Osteocyte (in vitro differentiated cells): ENCODE measurements at places on chromosomes 12 and 14. TPM values are rescaled to one million over a fixed set of nuclear protein-coding genes. Genes with fewer than 3 reads are reported as not detected.

DNA sequence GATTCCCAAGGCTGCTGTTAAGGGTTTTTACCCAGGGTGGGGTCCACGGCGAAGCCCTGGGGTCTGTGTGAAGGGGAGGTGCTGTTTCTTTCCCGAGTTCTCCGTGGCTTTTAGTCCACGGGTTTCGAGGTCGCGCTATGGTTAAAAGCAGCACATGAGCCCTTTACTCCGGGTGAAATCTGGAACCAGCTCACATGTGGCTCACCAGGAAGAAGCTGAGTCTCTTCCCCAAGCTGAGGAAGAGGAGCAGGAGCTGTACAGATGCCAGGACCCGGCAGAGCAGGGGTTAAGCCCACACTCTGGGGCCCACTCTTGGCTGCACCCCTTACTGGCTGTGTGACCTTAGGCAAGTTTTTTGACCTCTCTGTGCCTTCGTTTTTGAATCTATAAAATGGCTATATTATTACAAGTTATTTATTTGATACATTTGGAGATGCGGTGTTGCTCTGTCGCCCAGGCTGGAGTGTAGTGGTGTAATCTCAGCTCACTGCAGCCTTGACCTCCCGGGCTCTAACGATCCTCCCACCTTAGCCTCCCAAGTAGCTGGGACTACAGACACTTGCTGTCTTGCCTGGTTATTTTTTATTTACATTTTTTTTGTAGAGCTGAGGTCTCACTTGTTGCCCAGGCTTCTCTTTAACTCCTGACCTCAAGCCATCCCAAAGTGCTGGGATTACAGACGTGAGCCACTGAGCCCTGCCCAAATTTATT is 266.3 kb downstream of the AACS start:
- no peak for DNase-seq

DNA sequence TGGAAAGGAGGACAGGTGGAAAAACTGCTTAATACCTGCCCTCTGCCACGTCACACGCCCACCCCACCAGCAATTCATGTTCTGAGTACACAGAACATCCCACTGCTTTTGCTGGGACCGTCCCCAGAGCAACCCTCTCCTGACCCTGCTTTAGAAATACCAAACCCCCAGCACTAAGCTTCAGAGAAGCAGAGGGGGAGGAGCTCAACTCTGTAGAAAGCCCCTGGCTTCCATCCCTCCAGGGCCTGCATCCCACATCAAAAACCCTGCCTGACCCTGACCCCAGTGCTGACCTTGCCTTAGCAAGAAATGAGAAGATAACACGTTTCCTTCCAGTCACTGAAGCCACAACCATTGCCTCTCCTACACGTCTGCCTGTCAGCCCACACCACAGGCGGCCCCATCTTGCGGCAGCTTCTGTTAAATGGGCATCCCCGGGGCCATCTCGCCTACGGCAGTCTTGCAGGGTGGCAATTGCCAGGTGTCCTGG is 19.7 kb downstream of the VDR start:
- DNase-seq, result no peak

DNA sequence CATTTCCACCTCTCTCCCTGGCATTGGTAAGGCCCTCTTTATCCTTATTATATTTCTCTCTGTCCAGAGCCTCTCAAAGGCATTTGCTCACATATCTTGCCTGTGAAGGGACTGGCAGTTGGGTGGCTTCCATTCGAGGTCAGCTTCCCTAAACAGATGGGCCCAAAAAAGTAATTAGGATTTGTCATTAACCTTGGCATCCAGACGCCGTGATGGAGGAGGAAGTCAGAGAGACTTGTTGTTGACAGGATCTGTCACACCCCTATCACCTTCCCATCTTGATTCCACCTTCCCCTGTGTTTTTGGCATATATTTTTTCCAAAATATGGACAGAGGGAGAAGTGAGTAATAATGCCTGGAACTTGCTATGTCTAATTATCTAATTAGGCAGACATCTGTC is 54.0 kb upstream of the OAS1 start:
- DNase-seq, result no peak

Gene NEDD8
- total RNA-seq, result 158 and 164 TPM in 2 replicates

Gene SLC5A8
- total RNA-seq, result not detected in 2 replicates

Gene DTX1
- total RNA-seq, result not detected in 2 replicates

DNA sequence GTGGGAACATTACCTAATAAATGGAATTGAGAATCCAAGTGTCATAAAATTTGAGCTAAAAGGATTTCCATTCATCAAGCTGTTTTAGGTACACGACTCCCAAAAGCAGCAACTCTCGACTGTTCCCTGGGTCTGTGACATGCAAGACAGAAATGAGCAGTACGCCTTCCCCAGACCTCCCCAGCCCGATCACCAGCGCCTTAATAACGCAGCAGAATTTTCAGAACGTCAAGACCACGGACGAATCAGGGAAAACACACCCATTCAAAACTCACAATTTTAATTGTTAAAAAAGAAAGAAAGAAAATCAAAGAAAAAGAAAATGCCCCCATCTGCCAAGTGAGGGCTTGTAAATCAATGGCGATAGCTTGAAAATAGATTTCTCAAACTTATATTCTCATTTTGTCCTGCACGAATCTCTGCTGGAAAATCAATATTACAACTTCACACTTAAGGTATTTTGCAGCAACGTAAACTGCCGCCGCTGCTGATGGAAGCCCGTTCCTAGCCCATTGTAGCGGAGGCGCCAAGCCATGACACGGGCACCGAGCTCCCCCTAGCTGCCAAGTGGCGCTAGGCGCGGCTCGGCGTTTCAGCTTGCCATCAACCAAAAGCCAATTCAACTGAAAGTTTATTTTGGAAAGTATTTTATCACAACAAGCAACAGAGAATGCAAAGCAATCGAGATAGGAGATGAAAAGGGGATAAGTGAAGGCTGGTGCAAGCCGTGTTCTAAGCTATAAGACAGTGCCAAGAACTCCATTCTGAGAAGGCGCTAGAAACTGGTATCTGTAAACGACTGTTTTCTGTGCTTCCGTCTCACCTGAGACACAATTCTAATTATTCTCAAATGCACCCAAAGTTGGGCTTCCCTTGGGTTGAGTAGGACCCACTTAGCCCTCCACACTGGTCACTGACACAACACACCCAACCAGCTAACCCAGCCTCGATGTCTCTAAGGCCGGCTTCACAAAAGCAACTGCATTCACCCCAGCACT is 5.5 kb downstream of the BCL11B start:
- peak; percentile 91 for DNase-seq

Gene RPS6KA5
- total RNA-seq, result 2.6 and 3.4 TPM in 2 replicates

DNA sequence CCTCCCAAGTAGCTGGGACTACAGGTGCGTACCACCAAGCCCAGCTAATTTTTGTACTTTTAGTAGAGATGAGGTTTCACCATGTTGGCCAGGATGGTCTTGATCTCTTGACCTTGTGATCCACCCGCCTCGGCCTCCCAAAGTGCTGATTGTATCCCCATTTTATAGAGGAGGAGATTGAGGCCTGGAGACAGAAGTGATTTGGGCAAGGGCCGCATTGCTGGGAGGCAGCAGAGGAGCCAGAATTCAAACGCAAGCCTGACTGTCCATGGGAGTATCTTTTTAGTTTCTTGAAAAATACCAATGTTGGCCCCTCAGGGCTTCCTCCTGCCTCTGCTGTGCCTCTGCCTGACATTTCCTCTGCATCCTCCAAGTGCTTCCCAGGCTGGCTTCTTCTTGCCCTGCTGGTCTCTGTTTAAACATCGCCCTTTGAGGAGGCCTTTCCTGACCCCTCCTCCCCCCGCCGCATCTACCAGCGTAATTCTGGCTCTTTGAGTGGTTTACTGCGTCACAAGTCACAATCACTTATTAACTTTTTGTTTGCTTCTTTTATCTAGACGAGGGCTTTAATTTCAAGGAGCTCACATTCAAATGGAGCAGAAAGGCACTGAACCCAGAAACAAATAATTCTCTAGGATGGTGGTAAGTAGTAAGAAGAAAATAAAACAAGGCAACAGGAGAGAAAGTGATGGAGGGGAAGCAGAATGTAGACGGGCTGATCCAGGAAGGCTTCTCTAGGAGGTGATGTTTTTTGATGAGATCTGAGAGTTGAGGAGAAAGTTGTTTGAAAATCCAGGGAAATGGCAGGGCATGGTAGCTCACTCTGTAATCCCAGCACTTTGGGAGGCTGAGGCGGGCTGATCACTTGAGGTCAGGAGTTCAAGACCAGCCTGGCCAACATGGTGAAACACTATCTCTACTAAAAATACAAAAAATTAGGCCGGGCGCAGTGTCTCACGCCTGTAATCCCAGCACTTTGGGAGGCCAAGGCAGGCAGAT is 91.0 kb upstream of the MED13L start:
- DNase-seq, result no peak

Gene ACYP1
- total RNA-seq, result 8.8 and 10.4 TPM in 2 replicates

Gene OR4K13
- total RNA-seq, result not detected in 2 replicates

DNA sequence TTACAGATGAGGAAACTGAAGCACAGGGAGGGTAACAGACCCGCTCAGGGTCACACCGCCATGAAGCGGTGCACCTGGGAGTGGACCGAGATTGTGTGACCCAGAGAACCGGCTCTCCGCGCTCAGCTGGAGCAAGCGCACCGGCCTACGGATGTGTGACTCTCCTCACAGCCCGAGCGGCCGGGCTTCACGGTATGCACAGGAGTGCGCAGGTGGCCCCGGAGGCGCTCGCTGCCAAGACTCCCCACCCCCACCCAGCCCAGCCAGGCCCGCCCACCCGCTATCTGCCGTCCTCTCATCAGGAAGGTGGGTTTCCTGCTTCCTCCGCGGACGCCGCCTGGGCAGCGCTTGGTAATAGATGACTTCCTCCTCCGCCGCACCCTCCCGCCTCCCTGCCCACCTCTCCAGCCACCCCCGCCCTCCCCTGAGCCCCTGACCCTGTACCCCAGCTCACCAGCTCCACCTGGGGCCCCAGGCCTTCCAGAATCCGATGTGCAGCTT is 110.7 kb downstream of the NCOR2 start:
- no peak for DNase-seq

DNA sequence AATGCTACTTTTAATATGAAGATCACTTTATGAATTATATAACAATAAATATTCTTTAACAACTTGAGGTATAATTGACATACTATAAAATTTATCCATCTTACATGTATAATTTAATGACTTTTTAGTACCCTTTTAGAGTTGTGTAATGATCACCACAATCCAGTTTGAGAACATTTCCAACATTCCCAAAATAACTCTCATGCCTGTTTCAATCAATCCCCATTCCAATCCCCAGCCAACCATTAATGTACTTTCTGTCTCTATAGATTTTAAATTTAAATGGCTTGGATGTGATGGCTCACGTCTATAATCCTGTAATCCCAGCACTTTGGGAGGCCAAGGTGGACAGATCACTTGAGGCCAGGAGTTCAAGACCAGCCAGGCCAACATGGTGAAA is 23.5 kb upstream of the FRMD6 start:
- DNase-seq, result no peak

GRCh38 chr12:120941846-120942405 is 36.4 kb upstream of the HNF1A start:
- no peak for DNase-seq

Gene METTL1
- 22.3 and 23.9 TPM in 2 replicates for total RNA-seq

Gene RPGRIP1
- not detected in 2 replicates for total RNA-seq

GRCh38 chr14:70212752-70213151 is 24.0 kb upstream of the SLC8A3 start:
- no peak for DNase-seq

DNA sequence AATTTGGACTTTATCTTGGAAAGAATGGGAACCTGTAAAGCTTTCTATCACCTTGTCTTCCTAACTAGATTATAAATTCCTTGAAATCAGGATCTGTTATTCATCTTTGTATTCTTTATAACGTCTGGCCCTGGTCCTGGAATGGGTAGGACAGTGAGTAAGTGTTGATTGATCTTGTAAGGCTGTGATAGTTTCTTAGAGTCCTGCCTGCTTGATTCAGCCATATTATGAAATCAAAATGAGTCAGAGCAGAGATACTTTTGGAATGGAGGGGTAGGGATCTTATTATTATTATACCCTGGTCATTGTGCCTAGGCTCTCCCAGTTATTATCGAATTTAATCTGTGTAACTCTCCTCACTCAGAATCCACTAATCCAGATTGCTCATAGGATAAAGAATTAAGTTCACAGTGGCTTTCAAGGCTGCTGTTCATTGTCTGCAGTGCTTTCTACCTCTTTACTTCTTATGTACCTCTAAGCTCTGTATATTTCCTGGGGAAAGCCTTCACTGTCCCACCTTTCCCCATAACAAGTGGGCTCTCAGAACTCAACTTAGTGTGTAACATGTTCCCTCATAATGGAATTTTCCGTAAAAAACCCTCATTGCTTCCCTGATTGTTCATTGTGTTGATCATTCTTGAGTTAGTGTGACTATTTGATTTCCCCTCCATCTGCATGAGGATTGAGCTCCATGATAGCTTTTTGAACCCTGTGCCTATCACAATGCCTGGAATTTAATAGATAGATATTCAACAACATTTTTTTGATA is 93.3 kb downstream of the DAAM1 start:
- no peak for DNase-seq

Gene C14orf180
- not detected in 2 replicates for total RNA-seq

DNA sequence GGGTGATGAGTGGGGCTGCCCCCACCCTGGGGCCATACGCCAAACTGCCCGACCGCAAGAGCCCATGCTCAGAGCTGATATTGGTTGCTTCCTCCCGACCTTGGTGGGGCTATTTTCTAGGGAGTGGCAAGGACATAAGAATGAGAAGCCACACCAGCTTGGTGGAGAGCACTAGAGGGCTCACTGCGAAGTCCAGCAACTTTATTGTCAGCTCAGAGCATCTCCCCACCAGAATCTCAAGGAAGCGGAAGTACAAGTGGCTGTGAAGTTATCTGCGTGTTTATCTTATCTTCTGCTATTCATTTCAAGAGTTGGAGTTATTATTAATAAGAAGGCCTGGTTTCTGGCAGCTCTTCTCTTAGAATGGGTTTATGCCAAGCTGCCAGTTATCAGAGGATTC is 4.9 kb upstream of the PLXNC1 start:
- DNase-seq, result no peak

DNA sequence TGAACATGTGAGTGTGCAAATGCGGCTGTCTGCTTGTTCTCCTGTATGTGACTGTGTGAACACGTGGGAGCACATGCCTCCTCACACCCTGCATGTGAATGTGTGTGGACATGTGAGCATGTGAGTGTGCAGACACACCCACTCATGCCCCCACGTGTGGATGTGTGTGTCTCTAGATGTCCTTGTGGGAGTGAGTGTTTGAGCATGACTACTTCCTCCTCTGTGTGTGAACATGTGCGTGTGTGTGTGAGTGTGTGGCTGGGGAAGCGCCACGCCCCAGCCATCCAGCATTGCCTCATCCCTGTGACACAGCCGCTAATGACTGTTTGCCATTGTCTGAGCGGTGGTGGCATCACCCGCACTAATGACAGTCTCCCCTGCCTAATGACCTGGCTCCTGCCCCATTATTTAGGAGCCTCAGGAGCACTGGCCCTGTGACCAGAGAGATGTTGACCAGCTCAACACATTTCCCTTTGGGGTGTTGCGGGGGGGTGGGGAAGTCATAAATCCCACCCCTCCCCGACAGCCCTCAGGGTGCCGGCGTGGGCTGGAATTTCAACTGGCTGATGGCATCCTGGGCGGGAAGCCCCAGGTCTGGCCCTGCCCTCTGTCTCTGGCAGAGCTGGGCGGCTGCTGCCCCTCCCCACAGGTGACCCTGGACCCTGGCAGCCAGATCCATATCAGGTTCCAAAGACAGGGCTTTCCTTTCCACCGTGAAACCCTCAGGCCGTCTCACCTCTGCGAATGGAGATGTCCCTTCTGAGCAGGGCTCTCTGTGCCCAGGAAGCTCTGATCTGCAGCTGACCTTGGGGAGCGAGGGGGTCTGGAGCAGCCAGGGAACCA is 11.5 kb upstream of the KRT80 start:
- no peak for DNase-seq

Gene ZC3H14
- total RNA-seq, result 63.1 and 68.6 TPM in 2 replicates

Gene USP5
- total RNA-seq, result 113 and 114 TPM in 2 replicates
